ENCODE measurements at places on chromosomes 6 and 20. TPM values are rescaled to one million over a fixed set of nuclear protein-coding genes. Genes with fewer than 3 reads are reported as not detected.

DNA sequence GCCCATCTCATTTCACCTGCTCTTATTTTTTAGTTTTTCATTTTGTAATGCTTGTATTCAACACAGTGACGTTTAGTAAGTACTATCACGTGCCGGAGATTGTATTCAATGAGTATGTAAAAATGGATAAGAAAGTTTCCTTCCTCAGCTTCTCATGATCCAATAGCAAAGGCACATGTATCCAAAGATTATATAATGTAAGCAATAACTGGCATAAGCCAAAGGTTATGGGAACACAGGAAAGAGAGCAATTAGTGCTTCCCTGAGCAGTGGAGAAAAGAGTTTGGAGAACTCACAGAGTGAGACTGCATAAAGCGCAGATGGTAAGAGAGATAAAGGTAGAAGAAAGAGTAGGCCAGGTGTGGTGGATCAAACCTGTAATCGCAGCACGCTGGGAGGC, 21.8 kb upstream of the LTV1 start:
- no peak for DNase-seq

DNA sequence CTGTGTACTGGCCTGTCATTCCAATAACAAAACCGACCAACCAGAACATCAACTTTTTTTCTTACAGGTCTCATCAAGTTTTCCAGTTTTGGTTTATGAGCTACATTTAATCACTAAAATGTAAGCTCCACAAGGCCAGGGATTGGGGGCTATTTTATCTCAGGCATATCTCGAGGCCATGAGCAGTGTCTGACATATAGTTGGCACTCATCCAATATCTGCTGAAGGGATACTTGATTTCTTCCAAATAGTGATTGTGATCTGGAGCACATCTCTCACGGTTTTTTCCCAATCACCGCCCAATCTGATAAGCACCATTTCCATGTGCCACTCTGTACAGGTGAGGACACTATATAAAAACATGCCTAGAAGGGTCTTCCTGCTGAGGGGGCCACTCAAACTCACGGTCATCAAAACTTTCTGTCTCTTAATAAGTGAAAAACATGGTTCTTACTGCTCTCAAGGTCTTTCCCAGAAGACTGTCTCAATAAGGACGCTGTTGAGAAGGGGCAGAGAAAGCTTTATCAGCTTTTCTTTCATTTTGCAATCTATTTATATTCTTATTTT, 65.5 kb downstream of the MAN1A1 start:
- no peak for DNase-seq

DNA sequence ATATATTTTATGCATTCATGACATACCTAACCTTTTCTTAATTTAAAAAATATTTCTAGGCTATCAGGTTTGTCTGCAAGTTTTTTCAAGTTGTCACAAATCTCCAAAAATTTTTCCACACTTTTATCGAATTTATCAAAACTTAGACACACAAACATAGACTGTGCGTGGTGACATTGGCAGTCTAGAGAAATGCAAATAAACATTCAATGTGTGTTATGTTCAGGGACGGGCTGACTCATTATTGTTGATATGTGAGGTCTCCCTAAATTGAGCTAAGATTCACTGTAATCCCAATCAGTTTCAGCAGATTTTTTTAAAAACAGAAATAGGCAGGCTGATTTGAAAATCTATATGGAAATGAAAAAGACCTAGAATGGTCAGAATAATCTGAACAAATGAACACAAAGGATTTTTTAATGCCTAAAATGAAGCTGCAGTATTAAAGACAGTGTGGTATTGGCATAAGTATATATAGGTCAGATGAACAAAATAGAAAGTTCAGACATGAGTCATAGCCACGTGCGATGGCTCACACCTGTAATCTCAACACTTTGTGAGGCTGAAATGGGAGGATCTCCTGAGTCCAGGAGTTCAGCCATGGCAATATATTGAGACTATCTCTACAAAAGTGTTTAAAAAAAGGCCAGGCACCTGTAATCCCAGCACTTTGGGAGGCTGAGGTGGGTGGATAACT, 19.2 kb downstream of the BLTP3A start:
- peak; percentile 58 for DNase-seq

- no peak for DNase-seq
Observed at GRCh38 chr20:16129411-16129810, 443.8 kb downstream of the KIF16B start.

DNA sequence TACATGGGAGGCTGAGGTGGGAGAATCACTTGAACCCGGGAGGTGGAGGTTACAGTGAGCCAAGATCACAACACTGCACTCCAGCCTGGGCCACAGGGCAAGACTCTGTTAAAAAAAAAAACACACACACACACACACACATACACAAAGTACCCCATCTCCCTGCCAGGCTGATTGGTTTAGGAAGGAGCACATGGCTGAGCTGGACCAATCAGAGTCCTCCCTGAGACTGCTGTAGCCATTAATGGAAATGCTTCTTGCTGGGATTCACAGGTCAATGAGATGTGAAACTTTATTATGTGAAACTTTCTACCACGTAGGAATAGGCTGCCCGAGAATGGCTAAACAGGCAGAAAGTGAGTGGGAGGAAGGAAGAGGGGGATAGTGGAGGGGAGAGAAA, 2.9 kb downstream of the TREM1 start:
- DNase-seq, result no peak

GRCh38 chr20:45469336-45470261, at the start of gene WFDC2:
Gene WFDC2 (plus strand): TSS chr20:45469753. CDS start chr20:45469782, 29 bp downstream.
- DNase-seq, result no peak

DNA sequence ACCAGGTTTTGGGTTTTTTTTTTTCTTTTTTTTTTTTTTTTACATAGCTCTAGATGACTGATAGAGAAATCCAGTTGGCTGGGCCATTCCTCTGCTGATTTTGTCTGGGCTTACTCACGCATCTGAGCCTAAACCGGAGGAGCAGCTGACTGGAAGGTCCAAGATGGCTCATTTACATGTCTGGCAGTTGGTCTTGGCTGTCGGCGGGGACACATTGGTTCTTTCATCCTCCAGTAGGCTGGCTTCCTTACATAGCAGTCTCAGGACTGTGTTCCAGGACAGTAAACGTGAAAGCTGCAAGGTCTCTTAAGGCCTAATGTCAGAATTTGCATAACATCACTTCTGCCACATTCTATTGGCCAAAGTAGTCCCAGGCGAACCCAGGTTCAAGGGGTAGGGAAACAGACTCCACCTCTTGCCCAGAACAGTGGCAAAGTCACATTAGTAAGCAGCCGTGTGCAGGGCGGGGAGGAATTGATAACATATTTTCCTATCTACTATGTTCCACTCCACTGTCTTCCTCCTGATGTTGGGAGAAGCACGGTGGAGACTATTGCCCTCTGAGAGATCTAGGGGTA, 87.0 kb downstream of the CDH22 start:
- DNase-seq, result no peak

DNA sequence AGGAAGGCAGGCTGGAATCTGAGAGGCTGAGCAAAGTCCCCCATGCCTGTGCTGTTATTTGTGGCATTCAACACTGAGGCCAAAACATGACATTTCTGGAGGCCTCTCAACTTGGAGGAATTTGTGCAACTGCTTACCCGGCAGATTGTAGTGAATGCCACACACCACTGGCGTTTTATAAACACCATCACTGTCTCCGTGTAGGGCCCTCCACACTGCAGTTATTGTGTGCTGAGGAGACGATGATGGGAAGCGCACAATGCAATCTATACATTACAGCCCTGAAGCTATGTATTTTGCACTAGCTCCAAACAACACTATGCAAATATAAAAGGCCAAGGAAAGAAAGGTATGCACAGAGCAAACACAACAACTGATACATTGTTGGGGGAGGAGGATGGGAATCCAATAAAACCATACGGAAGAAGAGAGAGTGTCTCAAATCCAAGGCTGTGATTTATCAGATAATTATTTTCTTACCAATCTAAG, 106.5 kb downstream of the SMLR1 start:
- peak; percentile 28 for DNase-seq

Gene PLCB1
- 0.94 TPM for total RNA-seq

DNA sequence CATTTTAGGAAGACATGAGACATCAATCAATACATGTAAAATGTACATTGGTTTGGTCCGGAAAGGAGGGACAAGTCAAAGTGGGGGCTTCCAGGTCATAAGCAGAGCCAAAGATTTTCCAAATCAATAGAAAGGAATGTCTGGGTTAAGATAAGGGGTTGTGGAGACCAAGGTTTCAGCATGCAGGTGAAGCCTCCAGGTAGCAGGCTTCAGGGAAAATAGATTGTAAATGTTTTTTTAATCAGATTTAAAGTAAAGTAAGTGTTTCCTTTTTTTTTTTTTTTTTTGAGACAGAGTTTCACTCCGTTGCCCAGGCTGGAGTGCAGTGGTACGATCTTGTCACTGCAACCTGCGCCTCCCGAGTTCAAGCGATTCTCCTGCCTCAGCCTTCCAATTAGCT, 16.8 kb upstream of the SERPINB9 start:
- no peak for DNase-seq

- DNase-seq, result no peak
Observed at GRCh38 chr6:14035874-14036273, 81.7 kb upstream of the CD83 start.

- DNase-seq, result no peak
Observed at GRCh38 chr6:43325876-43326275, 17.2 kb upstream of the CRIP3 start.

- DNase-seq, result no peak
Observed at GRCh38 chr6:12935637-12936036, 219.1 kb downstream of the PHACTR1 start.

Gene IRF4
- total RNA-seq, result not detected

DNA sequence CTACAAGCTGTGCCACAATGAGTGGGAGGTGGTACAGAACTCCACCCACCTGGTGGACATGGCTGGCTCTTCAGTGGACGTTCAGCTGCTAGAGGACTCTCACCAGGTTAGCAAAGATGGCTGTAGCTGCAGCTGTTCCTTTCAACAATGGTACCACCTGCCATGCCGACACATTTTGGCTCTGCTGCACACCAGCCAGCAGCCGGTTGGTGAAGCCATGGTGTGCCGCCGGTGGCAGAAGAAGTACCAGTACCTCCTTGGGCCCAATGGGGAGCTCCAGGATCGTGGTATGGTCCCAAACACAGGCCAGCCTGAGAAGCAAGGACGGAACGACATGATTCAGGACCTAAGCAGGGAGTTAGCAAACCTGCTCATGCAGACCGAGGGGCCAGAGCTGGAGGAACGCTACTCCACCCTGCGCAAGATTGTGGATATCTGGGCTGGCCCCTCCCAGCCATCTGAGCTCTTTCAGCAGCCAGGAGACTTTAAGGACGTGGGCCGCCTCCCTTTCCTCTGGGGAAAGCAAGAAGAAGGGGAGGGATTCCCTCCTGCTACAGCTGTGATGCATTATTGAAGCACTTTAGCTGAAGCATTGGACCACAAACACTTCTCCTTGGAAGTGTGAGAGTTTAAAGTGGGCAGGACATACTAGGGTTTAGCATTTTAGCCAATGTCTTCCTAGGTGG, 2.8 kb upstream of the ZSWIM1 start:
- no peak for DNase-seq

DNA sequence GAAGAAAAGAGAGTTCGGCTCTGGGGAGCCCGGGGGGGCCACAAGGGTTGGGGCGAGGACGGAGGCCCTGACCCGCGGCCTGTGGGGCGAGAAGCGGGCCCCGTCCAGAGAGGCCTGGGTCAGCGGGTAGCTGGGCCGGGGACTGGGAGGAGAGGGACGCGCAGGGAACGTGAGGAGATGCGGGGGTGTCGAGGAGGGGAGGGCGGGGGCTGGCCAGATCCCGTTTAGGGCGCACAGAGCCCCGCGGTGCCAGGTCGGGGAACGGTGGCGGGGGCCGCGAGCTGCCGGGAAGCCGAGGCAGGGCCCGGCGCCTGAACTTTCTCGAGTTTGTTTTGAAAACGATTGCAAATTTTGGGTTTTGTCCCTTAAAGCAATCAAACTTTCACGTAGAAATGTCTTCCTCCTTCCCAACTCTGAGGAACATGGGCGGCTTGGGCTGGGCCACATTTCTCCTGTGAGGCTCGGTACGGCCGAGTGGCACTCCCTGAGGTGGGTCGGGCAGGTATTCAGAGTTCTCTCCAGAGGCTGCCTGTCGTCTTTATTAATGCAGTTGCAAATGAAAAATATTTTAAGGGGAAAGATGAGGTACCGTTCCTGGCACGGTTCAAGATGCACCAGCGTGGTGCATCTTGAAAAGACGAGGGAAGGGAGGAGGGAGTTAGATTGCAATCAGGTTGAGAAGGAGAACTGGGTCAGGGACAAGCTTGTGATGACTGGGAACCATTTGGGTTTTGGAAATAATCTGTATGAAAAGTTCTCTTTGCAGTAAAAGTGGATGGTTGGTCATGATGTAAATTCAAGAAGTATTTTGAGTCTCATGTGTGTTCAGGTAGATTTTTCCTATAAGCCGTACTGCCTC, 972 bp downstream of the RNF8 start:
- peak; percentile 52 for DNase-seq

Gene BMP5
- total RNA-seq, result not detected

- no peak for DNase-seq
Observed at GRCh38 chr6:118770835-118771234, 119.4 kb upstream of the CEP85L start.

GRCh38 chr6:167726043-167726621, 100.6 kb upstream of the AFDN start:
- DNase-seq, result no peak

DNA sequence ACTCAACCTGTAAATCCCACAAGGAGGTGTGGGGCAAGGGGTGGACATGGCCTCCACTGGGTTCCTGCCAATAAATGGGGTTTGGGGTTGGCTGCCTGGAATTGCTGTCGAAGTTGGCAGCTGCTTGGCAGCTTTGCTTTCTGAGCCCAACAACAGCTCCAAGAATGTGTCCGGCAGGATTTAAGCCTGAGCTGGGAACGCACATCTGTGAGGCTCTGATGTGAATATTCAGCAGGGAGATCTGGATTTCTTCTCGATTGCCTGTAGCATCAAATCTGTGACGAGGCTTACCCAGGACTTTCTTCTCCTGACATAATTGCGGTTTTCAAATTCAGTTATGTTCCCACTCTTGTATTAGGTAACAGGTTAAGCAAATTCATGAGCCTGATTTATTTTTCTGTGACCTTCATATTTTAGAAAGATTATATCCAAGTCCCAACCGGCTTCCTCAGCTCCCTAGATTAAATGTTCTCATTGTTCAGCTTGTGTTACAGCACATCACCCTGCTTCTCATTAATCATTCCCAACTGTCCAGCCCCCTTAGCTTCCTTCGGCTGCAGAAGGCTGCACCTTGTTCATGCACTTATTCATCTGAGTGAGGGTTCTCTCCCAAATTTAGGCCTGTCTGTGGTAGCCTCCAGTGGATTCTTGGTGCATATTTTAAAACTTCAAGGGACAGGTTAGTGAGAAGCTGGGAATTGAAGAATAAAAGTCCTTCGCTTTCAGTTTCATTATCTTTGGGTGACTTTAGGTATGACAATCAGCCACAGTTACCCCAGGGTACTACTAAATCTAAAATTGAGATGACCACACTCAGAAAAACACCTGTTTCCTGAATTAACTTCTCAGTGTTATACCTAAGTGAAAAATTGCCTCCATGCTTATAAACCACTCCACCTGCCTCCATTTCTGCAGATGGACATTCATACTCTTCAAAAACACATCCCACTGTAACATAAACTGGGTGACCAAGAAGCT, 310.0 kb downstream of the ESR1 start:
- no peak for DNase-seq

Gene SLC22A16
- total RNA-seq, result 0.42 TPM

Measured in M059J (cell line).